ENCODE measurements at places on chromosomes 11 and 22.

GRCh38 chr11:119712459-119713358 is 16.3 kb downstream of the NECTIN1 start:
- DNase-seq, result no peak

DNA sequence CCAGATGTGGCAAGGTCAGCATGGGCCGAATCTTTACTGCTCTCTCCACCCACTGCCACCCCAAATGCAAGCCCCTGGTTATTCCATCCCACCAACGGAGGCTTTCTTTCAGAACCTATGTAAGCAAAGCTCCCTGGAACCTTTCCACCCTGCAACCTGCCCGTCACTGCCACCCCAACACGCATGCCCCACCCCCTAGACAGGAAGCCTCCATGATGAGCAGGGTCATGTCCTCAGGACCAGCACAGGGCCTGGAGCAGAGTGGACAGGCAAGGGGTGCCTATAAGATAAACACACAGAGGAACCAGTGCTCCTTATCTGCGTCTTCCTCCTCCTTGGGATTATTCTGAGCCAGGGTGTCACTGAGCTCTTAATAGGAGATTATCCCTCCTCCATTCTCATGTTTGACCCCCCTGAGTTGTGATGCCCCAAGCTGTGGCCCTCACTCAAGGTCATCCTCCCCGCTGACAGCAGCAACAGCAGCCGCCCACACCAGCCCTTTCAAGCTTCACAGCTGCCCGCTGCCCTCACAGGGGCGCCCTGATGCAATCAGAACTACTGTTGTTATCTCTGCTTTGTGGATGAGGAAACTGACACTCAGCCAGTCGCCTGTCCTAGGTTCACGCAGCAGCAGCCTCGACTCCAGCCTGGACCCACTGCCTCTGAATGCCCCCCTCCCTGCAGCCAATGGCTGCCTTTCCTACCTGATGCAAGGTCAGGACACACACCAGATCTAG is 647.3 kb downstream of the TBC1D22A start:
- DNase-seq, result no peak

GRCh38 chr22:17945888-17946648 is 78.3 kb downstream of the MICAL3 start:
- DNase-seq, result no peak

DNA sequence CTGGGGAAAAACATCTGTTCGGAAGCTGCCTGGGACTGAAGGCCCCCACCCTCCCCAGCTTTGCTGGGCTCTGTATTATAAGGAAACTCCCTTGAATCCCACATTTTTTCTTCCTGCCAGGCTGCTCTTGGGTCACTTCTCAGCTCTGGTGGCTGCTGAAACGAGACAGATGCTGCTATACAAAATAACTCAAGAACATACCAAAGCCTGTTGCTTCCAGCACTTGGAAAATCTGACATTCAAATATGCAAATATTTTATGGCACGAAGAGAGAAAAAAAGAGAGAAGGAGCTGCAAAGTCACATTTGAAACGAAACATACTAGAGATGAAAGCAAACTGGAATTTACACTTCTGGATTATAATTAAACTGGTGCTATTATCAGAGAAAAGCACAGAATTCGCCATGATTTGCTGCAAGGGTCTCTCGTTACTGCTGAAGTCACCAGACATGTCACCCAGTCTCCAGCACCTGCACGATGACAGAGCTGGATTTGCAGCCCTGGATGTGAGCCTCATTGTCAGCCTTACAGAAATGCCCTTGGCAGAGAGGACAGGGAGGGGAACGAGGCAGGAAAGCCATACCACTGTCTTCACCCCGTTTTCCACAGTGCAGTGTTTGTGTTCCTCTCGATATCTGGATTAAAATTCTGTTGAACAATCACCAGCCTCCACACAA is 47.9 kb upstream of the IGSF9B start:
- DNase-seq, result peak; percentile 16

DNA sequence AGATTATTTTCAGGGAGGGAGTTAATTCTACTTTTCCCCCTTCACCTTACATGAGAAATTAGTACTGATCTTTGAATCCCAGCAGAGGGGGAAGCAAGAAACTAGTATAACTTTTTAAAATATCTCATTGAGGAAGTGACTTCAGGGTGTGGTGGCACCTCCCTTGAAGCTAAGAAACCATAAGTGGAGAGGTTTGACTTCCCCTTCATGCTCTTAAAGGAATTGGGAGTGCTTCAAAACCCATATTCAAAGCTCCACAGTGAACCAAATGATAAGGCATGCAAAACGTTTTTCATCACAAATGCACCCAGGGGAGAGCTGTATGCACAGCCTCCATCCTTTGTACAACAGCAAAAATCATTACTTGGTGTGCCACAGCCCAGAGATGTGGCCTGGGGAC is 540 bp downstream of the MS4A14 start:
- DNase-seq, result peak; percentile 17

GRCh38 chr22:17970201-17970708 is 54.1 kb downstream of the MICAL3 start:
- no peak for DNase-seq

DNA sequence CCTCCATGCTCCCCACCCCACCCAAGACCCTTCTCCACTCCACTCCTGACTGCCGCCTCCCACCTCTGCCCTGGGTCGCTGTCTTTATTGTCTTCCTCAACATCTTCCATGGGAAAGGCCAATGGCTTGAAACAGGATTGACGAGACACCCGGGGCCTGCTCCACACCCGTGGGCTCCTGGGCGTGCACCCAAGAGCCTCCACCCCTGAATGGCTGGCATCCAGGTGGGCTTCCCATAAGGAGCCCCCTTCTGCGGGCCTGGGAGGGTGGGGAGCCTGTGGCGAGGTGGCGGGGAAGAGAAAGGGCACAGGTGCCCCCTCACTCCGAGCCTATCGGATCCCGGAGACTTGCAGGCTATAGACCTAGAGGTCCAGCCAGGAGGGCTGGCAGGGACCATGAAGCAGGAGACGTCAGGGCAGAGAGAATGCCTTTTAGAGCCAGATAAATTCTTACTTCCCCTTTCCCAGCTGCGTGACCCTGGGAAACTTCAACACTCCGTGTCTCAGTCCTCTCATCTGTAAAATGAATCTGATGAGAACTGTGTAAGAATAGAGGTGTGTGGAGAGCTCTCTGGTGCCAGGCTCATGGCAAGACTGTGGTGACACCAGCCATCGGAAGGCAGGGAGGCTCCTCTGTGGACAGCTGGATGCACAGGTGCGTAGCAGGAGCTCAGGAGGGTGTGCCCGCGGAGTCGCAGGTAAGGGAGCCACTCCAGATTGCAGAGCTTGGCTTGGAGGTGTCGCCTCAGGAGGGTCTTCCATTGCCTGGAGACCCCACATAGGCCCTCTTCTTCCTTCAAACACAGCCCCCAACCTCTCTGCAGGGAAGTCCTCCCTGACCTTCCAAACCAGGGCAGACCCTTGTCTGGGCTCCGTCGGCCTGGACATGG is 53.9 kb downstream of the SMIM38 start:
- DNase-seq, result no peak

GRCh38 chr11:76313913-76314740 is 66.8 kb downstream of the THAP12 start:
- DNase-seq, result no peak

GRCh38 chr22:22094921-22095320 is 112.3 kb upstream of the TOP3B start:
- no peak for DNase-seq

- no peak for DNase-seq
Measured at GRCh38 chr11:111642542-111642941, 40.3 kb downstream of the SIK2 start.

DNA sequence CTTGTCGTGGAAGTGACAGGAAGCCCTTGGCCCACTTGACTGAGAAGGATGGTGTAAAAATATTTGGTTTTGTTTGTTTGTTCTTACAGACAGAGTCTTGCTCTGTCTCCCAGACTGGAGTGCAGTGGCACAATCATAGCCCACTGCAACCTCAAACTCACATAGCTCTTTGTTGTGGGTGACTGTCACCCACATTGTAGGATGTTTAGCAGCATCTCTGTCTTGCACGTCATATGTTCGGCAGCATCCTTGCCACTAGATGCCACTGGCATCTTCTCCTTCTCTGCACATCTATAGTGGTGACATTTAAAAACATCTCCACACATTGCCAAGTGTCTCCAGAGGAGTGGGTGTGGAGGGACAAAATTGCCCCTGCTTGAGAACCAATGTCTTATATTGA is 56.8 kb downstream of the PRR5L start:
- DNase-seq, result peak; percentile 51

- DNase-seq, result no peak
Measured at GRCh38 chr11:12090061-12090591, 20.3 kb upstream of the MICAL2 start.

DNA sequence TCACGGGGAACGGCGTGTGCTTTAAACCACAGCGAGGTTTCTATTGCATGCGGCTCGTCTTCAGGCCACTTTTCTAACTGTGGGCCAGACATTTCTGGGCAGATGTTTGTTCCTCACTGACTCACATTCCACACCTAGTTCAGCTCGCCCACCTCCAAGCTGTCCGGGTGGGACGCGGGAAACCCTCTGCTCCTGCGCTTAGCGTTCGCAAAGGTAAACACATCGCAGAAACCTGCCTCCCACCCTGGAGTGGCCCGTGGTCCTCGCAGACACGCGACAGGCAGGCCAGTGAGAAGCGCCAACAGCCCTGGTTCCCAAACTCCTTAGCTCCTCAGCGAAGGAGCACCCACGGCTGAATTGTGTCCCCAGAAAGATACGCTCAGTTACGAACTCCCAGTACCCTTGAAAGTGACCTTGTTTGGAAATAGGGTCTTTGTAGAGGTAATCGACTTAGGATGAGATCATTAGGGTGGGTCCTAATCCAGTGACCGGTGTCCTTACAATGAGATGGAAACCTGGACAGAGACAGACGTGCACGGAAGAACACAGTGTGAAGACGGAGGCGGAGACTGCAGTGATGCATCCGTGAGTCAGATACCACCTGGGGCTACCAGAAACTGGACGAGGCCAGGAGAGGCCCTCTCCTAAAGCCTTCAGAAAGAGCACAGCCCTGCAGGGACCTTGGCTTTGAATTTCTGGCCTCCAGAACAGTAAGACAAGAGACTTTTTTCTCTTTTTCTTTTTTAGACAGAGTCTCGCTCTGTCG is 82.7 kb downstream of the CELSR1 start:
- DNase-seq, result no peak

GRCh38 chr11:45543808-45544422 is 121.5 kb downstream of the CHST1 start:
- no peak for DNase-seq

- DNase-seq, result no peak
Measured at GRCh38 chr11:115924744-115925567, 420.7 kb upstream of the CADM1 start.

DNA sequence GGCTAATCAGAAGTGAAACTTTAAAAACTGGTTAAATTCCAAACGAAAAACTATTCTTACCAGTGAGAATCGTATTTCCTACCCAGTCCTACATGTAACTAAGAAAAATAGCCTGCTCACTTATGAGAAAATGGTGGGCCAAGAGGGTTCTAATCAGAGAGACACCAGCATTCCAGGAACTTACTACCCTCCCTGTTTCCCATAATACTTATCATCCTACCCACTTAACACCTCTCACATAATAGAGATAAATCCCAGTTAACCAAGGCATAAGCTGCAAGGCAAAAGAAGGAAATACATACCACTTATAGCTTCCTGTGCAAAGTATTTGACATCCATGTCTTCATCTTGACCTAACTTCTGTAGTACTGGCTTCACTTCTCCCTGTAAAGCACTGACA is 24.4 kb downstream of the PPP2R1B start:
- DNase-seq, result no peak

DNA sequence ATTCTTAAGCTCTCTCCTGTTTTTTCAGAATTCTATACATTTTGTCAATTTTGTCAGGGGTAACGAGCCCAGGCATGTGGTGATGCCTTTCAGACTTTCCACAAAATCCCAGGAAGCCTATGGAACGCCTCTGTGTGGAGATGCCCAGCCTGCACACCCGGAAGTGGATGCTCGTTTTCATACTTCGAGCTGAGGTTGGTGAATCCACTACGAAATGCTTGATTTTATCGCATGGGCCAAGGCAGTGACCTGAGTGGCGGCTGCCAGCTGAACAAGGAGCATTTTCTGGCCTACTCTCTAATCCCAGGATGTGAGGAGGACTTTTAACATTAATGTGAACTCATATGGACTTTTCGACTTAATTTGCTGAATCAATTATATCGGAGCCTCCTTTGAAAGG is 426.7 kb upstream of the B3GAT1 start:
- DNase-seq, result no peak

GRCh38 chr22:46609175-46609690 is 11.0 kb upstream of the GRAMD4 start:
- no peak for DNase-seq

- peak; percentile 79 for DNase-seq
Measured at GRCh38 chr11:94767701-94768601, at the start of gene AMOTL1. AMOTL1 (plus strand) TSS chr11:94768356; CDS start chr11:94768512, 156 bp downstream.

- DNase-seq, result no peak
Measured at GRCh38 chr11:110095554-110095953, 2.4 kb downstream of the ZC3H12C start.

- no peak for DNase-seq
Measured at GRCh38 chr11:45481026-45481425, 184.4 kb downstream of the CHST1 start.

DNA sequence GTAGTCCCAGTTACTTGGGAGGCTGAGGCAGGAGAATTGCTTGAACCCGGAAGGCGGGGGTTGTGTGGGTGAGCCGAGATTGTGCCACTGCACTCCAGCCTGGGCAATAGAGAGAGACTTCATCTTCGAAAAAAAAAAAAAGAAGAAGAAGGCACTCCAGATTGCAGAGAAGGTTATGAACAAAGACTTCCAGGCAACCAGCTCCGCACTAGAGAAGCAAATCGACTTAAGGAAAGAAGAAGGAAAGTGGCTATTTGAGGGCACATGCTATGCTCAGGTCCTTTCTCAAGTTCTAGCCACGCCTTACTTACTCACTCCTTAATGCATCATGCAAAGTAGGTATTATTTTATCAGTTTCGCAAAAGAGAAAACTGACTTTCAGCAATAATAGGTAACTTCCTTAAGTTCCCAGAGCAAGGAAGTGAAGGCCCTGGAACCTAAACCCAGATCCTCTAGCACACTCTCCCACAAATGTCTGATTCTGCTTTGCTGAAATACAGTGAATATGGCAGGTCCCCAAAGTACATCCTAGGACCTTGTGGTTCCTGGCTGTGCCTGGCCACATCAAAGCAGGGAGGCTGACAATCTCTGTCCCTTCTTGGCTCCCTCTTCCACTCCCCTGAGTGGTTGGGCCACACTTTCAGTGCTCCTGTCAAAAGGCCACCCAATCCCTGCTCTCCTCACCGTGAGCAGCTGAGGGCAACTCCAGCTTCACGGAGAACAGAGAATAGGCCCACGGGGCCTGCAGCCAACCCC is 14.2 kb downstream of the CD3E start:
- DNase-seq, result no peak

- no peak for DNase-seq
Measured at GRCh38 chr22:20459152-20459542, 21.5 kb upstream of the SCARF2 start.

GRCh38 chr11:85459304-85459703 is 167.8 kb downstream of the DLG2 start:
- DNase-seq, result no peak

DNA sequence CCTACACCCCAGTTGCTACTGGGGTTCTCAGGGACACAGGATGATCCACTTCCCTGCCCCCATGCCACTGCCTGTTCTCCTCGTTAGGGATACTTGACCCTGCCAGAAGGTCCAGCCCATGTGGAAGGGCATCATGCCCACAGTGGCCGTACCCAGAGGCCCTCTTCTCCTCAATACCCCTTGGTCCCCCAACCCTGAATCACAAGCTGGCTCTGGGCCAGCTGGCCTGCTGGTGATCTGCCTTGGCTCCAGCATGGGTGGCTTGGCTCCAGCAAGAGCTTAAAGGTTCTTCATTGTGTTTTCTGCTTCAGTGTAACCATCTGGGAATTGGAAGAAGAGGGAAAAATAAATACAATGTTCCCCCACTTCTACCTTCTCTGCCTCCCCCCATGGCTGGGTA is 11.1 kb upstream of the TPBGL start:
- DNase-seq, result no peak

All from globus pallidus (tissue), 1 donor.